NCI-H1417 treated with DMSO at 0.1 percent for 48 hours (cell line): ENCODE measurements at places on chromosomes 6 and 20.

DNA sequence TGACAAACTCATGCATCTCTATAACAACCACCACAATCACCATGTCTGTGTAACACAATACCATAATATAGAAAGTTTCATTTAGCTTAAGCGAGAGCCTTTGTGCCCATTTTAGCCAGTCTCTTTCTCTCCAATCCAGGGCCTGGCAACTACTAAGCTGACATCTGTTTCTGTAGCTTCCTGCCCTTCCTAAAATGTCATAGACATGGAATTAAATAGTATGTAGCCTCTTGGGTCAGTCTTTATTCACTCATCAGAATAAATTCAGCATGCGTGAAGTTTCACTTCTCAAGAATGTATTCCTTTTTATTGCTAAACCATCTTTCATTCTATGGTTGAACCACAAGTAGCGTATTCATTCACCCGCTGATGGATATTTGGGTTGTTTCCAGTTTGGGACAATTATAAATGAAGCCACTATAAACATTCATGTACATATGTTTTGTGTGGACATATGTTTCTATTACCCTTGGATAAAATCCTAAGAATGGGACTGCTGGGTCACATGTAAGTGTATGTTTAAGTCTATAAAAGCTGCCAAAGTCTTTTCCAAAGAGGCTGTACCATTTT is 1.7 kb upstream of the TREM2 start:
- DNase-seq: no peak

DNA sequence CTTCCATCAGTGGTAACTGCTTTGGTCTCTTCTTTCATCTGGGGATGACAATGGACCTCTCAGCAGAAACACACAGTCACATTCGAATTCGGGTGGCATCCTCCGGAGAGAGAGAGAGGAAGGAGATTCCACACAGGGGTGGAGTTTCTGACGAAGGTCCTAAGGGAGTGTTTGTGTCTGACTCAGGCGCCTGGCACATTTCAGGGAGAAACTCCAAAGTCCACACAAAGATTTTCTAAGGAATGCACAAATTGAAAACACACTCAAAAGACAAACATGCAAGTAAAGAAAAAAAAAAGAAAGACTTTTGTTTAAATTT is 6.1 kb downstream of the EDN1 start:
- DNase-seq: no peak

GRCh38 chr20:31606804-31607639 is 1.9 kb downstream of the ID1 start:
- no peak for DNase-seq

DNA sequence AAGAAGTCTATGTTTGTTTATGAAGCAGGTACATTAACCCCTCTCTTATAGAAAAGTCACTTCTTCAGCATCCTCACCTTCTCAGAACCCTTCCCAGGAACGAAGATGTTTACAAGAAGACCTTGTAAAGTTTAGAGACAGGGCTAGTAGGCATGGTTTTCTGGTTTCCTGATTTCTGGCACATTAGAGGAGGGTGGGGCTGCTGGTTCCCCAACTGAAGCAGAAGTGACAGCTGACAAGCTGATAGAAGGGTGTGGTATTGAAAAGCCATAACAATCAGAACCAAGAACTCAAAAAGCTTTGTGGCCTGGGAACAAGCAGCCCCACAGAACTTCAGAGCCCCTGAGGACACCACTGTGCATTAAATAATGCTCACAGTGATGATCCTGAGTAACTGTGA is 91.2 kb downstream of the RTN4IP1 start:
- DNase-seq: no peak

GRCh38 chr6:100078509-100078908 is 84.5 kb upstream of the MCHR2 start:
- DNase-seq: no peak

DNA sequence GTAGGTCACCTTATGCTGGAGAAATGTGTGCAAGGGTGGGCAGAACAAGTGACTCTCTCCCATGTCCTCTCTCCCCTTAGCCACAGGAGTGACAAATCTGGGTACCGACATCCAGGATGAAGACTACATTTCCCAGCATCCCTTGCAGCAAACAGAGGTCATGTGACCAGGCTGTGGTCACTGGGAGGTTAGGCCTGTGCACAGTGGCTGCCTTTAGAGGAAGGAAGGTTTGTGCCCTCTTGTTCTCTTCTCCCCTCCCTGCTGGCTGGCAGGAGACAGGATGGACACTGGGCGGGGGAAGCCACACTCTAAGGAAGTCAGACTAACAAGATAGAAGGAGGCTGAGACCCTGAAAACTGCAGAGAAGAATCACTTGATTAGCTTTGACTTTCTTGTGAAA is 360.2 kb downstream of the PREX1 start:
- DNase-seq: no peak

GRCh38 chr6:72711731-72712130 is 89.9 kb downstream of the KCNQ5 start:
- DNase-seq: no peak

GRCh38 chr20:45957021-45957941 is 14.7 kb downstream of the ZNF335 start:
- DNase-seq: no peak

DNA sequence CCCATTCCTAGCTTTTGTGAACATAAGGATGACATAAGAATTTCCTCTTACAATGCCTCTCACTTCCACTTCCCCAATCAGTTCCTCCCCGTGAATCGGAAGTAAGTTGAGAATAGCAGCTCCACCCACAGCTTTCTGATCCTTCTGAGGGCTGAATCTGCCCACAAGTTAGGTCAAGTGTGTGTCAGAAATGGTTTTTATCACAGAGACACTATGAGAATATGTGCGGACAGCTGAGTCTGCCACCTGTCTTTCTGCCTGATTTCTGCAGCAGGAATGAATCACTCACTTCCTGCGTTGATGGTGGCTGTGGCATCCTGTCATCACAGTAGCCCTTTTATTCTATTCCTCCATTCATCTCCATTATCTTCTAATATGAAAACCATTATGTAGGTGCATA is 70.2 kb downstream of the RIN2 start:
- no peak for DNase-seq

DNA sequence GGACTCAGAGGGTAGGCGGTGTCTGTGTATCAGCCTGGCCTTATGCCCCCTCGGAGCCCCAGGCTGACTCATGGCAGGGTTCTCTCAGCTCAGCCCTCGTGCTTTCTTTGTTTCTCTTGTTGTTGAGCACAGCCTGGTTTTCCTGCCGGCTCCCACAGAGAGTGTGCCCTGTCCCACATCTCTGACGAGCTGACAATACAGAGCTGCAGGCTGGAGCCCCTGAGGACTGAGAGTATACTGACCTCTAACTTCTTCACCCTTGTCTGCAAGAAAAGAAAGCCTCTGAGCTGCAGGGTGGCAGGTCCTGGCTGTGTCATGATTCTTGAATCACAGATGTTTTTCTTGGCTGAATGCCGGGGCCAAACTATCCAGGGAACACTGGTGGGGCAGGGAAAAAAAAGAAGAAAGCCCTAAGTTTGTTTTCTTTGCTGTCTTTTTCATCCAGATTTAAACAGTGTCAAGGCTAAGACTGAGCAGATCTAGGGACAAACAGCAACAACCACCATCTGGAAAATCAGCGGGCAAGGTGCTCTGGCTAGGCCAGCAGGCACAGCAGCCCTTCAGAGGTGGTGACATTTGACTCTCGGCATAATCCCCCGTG is 63.3 kb upstream of the ZNF133 start:
- DNase-seq: no peak

DNA sequence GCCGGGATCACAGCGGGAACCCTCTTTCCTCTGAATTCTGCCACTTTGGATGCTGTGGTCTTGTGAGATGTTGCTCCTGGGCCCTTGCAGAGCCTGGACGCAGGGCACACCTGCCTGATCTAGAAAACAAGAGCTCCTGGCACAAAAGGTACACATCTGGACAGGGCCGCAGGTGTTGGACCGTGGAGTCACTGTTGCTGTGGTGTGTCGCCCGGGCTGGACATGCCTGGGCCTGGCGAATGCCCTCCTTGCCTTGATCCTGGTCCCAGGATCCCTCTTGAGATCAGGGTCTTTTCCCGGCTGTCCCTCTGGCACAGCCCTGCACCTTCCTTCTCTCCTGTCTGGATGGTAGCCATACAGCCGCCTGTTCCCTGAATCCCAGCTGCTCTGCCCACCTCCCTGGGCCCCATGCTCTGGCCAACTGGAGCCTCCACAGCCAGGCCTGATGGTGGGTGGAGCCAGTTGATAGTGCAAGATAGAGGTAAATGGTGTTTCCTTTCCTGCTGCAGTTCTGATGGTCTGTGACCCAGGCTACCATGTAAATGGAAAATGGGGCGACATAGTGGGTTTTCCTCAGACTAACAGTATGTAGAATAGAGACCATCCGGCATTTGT is 5.0 kb downstream of the FOXP4 start:
- DNase-seq: no peak

DNA sequence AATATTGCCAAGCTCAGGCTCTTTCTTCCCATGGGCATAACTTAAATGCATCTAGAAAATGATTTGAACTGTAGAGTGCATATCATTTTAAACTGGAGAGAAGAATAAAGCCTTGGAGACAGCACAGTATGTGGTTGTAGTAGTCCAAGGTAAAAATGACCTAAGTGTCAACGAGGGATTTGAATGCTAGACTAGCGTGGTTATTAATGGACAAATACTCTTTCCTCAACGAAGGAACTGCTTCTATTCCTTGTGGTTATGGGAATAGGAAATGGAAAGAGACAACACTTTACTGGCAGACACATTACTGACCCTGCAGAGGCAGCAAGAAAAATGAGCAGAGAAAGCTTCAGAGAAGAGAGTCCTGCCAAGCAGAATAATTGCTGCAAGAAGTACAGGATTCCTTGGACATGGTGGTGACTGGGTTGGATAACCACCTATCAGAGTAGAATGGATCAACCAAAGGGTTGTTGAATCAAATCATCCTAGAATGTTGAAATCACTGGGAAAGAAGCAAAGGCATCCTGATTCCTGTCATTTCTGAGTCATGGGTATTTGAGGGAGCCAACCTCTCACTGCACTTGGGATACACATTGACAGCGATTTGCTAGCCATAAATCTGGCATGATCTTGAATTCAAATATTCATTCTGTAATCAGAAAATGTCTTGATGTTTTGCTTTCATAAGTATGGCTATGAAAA is 258.1 kb upstream of the EPHA7 start:
- no peak for DNase-seq

DNA sequence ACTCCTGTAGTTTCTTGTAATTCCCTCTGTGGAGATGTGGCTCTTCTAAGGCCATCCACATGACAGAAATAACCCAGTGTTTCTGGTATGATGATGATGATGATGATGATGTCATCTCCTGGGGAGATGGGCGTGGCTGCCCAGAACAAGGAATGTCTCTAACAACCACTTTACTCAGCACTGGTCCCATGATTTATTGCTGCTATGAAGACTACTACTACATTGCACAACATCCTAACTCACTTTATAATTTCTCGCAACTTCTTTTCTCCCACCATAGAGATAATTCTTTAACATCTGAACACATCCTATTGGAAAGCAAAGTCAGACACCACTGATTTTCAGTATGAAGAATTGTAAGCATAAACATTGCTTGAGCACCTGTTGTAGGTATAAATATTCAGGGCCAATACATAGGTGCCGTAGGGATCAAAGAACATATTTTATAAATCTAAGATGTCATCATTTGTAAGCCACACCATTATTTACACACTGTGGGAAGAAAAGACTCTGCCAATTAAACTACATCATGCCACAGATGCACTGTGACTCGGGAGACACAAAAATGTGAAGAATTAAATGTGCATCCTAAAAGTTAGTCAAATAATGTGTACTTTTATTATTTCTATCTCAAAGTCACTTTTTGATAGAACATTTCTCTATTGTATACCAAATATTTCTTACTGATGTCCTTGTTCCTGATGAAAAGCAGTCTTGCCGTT is 6.4 kb downstream of the TPMT start:
- DNase-seq: no peak

DNA sequence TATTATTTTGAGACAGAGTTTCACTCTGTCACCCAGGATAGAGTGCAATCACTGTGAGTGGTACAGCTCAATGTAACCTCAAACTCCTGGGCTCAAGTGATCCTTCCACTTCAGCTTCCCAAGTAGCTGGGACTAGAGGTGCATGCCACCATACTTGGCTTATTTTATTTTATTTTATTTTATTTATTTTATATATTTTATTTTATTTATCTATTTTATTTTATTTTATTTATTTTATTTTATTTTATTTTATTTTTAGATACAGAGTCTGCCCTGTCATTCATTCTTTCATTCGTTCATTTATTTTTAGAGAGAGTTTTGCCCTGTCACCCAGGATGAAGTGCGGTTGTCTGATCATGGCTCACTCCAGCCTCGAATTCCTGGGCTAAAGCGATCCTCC is 35.5 kb downstream of the ATG5 start:
- no peak for DNase-seq

DNA sequence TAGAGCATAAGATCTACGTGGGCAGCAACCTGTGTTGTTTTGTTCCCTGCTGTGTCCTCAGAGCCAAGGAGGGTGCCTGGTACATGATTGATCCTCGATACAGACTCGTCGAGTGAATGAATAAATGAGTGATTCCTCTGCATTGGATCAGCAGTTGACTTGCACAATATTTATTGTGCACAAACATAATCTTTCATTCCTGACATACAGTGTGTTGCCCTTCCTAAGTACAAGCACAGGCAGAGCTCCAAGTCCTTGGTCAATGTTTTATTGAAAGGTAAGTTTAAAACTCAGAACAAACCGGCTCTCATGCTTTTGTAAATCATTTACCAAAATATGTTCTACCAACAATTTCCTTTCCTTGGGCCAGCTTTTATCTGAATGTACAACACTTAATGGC is 57.4 kb downstream of the STMND1 start:
- DNase-seq: no peak

DNA sequence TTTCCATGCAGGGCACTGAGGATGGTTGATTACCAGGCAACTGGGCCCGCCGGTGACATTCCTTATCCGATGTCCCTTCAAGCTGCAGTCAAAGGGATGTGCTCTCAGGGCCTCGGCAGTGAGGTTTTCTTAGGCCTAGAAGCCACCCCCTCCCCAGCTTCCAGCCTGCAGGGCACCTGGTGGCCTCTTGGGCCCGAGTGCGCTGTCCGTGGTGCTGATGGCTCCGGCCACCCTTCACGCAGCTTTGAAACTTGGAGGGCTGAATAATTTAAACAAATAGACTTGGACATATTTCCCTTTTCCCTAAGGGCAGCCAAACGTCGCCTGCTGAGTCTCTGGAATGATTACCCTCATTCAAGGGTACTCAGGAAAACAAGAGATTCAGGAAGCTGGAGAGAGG is 8.9 kb upstream of the MLN start:
- peak; percentile 24 for DNase-seq

GRCh38 chr6:82068721-82069120 is 178.8 kb downstream of the IBTK start:
- no peak for DNase-seq

- DNase-seq: no peak
Measured at GRCh38 chr20:57055345-57055744, 211.1 kb downstream of the BMP7 start.

DNA sequence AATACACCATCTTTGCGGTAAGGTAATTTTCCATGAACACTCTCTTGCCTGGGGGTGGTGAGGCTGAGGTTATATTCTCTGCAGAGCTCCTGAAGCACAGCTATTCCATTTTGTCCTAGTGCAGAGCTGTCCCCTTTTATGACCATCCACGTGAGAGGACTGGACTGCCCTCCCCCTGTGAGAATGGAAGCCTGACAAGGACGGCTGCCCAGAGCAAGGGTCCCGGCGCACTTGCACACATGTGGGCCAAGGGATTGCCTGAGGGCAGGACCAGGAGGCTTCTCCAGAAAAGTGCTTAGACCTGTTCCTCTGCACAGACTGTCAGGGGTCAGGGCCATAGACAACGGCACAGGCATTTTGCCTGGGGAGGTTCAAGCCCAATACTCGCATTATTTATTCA is 48.2 kb downstream of the SLC22A23 start:
- no peak for DNase-seq
